ENCODE measurements at places on chromosomes 4 and X.

DNA sequence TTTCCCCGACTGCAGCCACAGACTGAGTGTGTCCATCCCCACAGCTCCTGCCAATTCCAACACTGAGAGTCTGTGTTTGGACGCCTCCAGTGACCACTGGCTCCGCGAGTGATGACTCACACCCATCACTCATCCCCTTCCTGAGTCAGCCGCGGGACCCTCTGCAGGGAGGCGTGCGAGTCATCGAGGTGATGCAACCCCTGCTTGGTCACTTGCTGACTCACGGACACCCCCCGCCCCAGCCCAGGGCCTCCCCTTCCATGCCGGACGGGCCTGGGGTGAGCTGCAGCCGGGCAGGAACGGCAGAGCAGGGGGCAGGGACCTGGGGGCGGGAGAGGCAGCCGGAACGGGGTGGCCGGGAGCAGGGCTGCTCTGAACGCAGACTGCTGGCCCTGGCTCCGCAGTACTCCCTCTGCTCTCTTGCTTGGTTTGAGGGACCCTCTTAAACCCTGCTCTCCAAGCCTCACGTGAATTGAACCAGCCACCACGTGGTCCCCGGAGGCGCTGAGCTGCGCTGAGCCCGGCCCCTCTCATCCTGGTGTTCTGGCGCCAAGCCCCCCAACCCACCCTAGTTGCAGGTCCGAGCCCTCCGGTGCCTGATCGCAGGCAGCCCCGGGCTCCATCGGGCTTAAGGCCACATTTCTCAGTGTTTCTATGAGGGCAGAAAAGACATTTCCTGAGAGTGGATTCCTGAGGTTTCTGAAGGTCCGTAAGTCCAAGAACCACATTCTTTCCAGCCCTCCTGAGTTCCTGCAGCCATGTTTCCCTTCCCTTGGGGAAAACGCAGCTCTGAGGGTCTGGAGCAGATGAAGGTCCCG, 32.4 kb downstream of the FGFRL1 start:
- DNase-seq: no peak

GRCh38 chr4:145276050-145276449, 95.7 kb upstream of the OTUD4 start:
- DNase-seq: no peak

- DNase-seq: no peak
Measured at GRCh38 chr4:46818604-46819003, 90.4 kb downstream of the COX7B2 start.

- DNase-seq: no peak
Measured at GRCh38 chrX:118348186-118348810, 2.4 kb downstream of the WDR44 start.

DNA sequence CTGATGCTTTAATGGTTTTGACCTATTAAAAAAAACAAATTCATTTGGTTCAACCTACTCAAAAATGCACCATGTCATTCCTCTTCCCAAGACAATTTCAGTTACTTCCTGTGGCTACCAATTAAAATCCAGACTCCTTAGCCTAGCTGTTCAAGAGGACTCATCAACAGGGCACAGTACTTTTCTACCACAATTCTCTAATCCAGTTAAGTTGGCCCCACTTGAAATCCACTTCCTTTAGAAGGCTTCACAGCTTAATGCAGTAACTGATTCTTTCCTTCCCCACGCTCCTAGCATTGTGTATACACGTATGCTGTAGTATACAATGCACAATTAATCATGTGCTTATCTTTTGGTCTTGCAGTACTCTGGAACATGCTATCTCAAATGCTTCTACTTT, 129.8 kb downstream of the UGT8 start:
- DNase-seq: no peak

GRCh38 chrX:11478911-11479310, 185.7 kb downstream of the AMELX start:
- DNase-seq: no peak

- DNase-seq: no peak
Measured at GRCh38 chrX:121579016-121579760, 531.8 kb downstream of the GLUD2 start.
